Muscle of leg (tissue), 16 donors: ENCODE measurements at places on chromosomes 1 and 21. TPM values are rescaled to one million over a fixed set of nuclear protein-coding genes. Genes with fewer than 3 reads are reported as not detected.

PCP4L1 gene
- total RNA-seq: 0.04 TPM

COL6A2 gene
- 481 TPM for total RNA-seq

LCE6A gene
- total RNA-seq: not detected

DYRK3 gene
- 5.0 TPM for total RNA-seq

LRRC53 gene
- not detected for total RNA-seq

RORC gene
- 8.6 TPM for total RNA-seq

UBE4B gene
- 27.3 TPM for total RNA-seq

STIL gene
- 5.1 TPM for total RNA-seq

RGS13 gene
- total RNA-seq: 0.89 TPM

TMEM59 gene
- total RNA-seq: 196 TPM

TLR5 gene
- 3.8 TPM for total RNA-seq

CELA3B gene
- total RNA-seq: not detected

DONSON gene
- 12.9 TPM for total RNA-seq

LRRC41 gene
- 49.5 TPM for total RNA-seq

LRRIQ3 gene
- total RNA-seq: 0.35 TPM

TRPM2 gene
- total RNA-seq: 0.89 TPM

SPTA1 gene
- 1.2 TPM for total RNA-seq

FAM3B gene
- 0.27 TPM for total RNA-seq

C21orf58 gene
- 4.0 TPM for total RNA-seq

SPRR2D gene
- total RNA-seq: not detected

SMPDL3B gene
- 0.09 TPM for total RNA-seq

MARK1 gene
- 6.8 TPM for total RNA-seq

RXRG gene
- total RNA-seq: 53.0 TPM

ATP6V1G3 gene
- not detected for total RNA-seq

LCE1F gene
- not detected for total RNA-seq

FUBP1 gene
- total RNA-seq: 129 TPM

FCGR3A gene
- total RNA-seq: 0.66 TPM

CTSE gene
- 0.09 TPM for total RNA-seq

LRRC42 gene
- 19.3 TPM for total RNA-seq

SPAG17 gene
- 1.2 TPM for total RNA-seq

CAPZB gene
- total RNA-seq: 85.8 TPM

FAM20B gene
- total RNA-seq: 23.6 TPM

ATP1A4 gene
- 0.44 TPM for total RNA-seq

ACTA1 gene
- 2,334 TPM for total RNA-seq

LCE3D gene
- not detected for total RNA-seq

SELE gene
- 1.6 TPM for total RNA-seq

RAB42 gene
- 8.7 TPM for total RNA-seq

CCDC30 gene
- total RNA-seq: 1.7 TPM

GBP6 gene
- total RNA-seq: 0.04 TPM

NBPF4 gene
- not detected for total RNA-seq

TRIM58 gene
- total RNA-seq: 1.6 TPM

SYNC gene
- total RNA-seq: 46.3 TPM

TMIGD3 gene
- total RNA-seq: 0.22 TPM

HMCN1 gene
- total RNA-seq: 11.6 TPM

COL18A1 gene
- 85.6 TPM for total RNA-seq

CHI3L1 gene
- total RNA-seq: 0.13 TPM

HAPLN2 gene
- total RNA-seq: 0.44 TPM

SLAMF7 gene
- 0.13 TPM for total RNA-seq
